Activated CD4-positive, alpha-beta memory T cell treated with anti-CD3 and anti-CD28 coated beads, Interleukin-2, amount 10 ng/mL, durations not matched to agents 7 days and 5 days (primary cell): ENCODE measurements at places on chromosomes 1 and 21. TPM values are rescaled to one million over a fixed set of nuclear protein-coding genes. Genes with fewer than 3 reads are reported as not detected.

FCGR3A gene
- 0.53 TPM for total RNA-seq

FCAMR gene
- not detected for total RNA-seq

PRAMEF18 gene
- total RNA-seq: not detected

FMO4 gene
- total RNA-seq: 1.2 TPM

LENEP gene
- 1.2 TPM for total RNA-seq

NUF2 gene
- total RNA-seq: 69.9 TPM

RIMS3 gene
- 5.6 TPM for total RNA-seq

DNA sequence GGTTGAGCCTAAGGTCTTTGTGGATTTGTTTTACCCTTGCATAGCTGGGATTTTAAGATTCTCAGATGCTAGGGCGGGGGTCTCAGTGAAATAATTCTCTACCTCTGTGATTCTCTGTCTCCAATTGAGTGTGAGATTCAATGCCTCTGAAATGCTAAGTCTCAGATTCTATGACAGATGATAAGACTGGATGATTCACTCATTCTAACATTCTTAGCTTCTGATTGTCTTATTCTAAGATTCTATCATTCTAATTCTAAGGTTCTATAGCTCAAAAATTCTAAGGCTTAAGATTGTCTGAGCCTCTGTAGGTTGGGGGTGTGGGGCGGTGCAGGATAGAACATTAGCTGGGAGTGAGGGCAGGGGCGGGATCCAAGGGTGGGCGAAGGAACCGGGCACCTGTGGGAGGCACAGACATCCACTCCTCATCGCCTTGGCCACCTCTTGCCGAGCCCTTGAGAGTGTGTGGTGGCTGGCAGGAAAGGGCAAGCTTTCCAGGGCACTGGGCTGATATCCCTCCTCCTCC, 29.5 kb downstream of the ADGRB2 start:
- no peak overlapping the region for H3K4me3 ChIP-seq
- peaks cover 8% of the 10 kb centered on the region for H3K4me1 ChIP-seq
- peaks cover 2% of the 10 kb centered on the region for H3K27me3 ChIP-seq
- no peak overlapping the region for H3K27ac ChIP-seq
- H3K36me3 ChIP-seq: no peaks in the 10 kb centered on the region

DNA sequence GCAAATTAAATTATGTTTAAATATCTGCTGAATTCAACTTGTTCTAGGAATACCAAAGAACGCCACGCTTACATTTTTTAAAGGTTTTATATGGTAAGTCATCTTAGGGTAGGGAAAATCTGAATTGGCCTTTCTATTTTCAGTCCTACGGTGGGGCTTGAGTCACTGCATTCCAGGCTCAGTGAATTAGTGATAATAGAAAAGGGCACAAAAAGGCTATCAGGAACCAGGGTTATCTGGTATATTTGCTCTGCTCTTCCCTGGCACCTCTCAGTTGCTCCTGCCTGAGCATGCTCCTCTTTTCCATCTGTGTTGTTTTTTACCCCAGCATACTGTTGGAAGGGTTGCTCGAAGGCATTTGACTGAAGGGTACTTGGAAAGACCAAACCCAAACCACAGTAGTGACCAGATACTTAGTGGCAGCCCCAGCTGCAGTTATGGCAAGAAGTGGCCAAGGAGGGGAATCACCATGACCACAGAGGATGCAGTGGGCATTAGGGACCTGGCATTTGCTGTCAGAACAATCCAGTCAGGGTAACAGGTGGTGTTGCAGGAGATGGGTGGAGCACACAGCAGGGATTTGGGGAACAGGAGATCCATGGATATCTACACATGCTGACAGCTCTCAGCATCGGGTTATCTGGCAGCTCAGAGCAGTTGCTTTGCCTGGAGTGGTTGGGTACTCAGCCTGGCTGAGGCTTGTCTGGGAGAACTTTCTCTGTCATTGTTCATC, 2.3 kb downstream of the OVAAL start:
- peaks cover 46% of the 10 kb centered on the region for H3K27me3 ChIP-seq
- no peak overlapping the region for H3K4me3 ChIP-seq
- DNase-seq: no peak
- H3K4me1 ChIP-seq: no peaks in the 10 kb centered on the region
- H3K36me3 ChIP-seq: no peaks in the 10 kb centered on the region

- H3K27ac ChIP-seq: no peak overlapping the region
- H3K4me1 ChIP-seq: no peaks in the 10 kb centered on the region
- H3K4me3 ChIP-seq: no peak overlapping the region
- no peak for DNase-seq
- peaks cover 27% of the 10 kb centered on the region for H3K27me3 ChIP-seq
Observed at GRCh38 chr1:112318698-112319370, 77.2 kb upstream of the CTTNBP2NL start.

DNA sequence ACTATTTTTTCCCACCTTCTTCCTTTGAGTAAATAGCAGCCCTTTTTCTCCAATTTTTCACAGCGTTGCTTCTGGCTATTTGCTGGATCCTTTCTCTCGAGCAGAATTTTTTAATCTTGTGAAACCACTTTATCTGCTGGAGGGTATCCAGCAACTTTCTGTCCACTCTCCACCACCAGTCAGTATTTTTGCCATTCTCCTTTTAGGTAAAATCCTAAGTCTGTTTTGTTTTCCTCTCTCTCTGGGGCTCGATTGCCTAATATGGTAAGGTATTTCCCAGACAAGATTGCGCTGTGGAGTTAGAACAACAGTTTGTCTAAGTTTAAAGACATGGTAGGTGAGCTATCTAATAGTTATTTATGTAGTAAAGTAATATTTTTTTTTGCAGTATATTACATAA, 156.9 kb downstream of the PPP1R12B start:
- H3K36me3 ChIP-seq: peaks cover 2% of the 10 kb centered on the region
- H3K27me3 ChIP-seq: no peaks in the 10 kb centered on the region
- no peak for DNase-seq
- no peak overlapping the region for H3K4me3 ChIP-seq

DNA sequence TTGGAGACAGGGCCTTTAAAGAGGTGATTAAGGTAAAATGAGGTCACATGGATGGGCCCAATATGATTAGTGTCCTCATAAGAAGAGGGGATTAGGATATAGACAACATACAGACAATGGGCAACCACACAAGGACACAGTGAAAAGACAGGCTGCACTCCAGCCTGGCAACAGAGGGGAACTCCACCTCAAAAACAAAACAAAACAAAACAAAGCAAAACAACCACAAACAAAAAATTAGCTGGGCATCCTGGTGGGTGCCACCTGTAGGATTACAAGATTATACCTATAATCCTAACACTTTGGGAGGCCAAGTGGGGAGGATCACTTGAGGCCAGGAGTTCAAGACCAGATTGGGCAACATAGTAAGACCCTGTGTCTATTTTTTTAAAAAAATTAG, 4.8 kb upstream of the MDM4 start:
- H3K27me3 ChIP-seq: no peaks in the 10 kb centered on the region
- no peak overlapping the region for H3K4me3 ChIP-seq
- H3K27ac ChIP-seq: peak overlapping the region; percentile 56
- no peak for DNase-seq

DNA sequence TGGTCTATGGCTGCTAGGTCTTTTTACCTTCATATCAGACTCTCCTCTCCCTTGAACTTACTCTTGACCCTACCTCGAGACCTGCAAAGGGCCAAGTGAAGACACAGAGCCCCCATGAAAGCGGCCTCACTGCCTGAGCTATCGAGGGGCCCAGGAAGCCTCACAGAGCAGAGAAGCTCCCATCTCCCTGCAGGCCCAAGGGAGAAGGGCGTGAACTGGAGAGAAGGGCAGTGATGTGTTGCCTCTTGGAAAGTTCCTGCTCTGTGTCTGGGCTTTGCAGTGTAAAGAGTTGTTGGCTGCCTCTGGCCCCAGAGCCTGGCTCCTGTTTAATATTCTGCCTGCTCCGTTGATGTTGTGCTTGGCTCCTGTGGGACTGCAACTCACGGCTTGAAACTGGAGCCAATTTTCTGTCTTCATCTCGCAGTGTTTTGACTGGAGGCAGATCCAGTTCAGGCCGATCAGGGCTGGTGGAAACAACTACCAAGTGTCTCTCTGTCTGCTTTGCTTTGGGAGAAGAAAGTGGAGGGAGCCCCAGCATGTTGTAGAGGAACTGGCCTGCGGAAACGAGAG, 4.3 kb downstream of the SERTAD4 start:
- peaks cover 10% of the 10 kb centered on the region for H3K4me1 ChIP-seq
- no peak overlapping the region for H3K4me3 ChIP-seq
- H3K27me3 ChIP-seq: peaks cover 65% of the 10 kb centered on the region
- no peaks in the 10 kb centered on the region for H3K36me3 ChIP-seq
- DNase-seq: no peak

- H3K27ac ChIP-seq: no peak overlapping the region
- no peaks in the 10 kb centered on the region for H3K27me3 ChIP-seq
- no peak overlapping the region for H3K4me3 ChIP-seq
- no peaks in the 10 kb centered on the region for H3K4me1 ChIP-seq
- DNase-seq: no peak
Observed at GRCh38 chr21:29538115-29538514, 239.4 kb downstream of the BACH1 start.

DNA sequence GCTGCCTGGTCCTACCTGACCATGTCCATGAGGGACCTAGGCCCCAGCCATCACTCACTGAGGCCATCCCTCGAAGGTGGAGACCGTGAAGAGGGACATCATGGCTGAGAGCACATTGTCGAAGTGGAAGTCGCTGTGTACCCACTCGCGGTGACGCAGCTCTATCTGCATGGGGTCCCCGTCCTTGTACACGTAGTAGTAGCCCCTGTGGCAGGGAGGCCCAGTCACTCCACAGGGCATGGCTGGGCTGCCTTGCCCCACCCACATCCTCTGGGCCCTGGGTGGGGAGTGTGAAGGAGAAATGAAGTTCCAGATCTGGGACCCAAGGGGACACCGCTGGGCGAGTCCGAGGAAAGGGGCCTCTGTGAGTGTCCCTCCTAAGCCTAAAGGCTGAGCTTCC, 38.4 kb upstream of the KIF21B start:
- peaks cover 13% of the 10 kb centered on the region for H3K4me1 ChIP-seq
- H3K27ac ChIP-seq: no peak overlapping the region
- no peak for DNase-seq
- no peak overlapping the region for H3K4me3 ChIP-seq
- no peaks in the 10 kb centered on the region for H3K36me3 ChIP-seq
- H3K27me3 ChIP-seq: peaks cover 13% of the 10 kb centered on the region
